ENCODE measurements at places on chromosomes 1 and 21.

DNA sequence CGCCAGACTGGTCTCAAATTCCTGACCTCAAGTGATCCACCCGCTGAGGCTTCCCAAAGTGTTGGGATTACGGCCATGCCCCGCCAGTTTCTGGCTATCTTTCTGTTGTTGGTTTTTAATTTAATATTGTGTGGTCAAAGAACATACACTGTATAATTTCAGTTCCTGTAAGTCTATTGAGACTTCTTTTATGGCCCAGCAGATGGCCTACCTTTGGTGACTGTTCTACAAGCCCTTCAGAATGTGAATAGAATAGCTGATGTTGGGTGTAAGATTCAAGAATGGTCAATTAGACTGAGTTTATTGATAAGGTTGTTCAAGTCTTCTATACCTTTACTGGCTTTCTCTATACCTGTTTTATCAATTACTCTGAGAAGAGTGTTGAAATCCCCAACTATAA is 10.7 kb downstream of the HES2 start:
- DNase-seq, result no peak

DNA sequence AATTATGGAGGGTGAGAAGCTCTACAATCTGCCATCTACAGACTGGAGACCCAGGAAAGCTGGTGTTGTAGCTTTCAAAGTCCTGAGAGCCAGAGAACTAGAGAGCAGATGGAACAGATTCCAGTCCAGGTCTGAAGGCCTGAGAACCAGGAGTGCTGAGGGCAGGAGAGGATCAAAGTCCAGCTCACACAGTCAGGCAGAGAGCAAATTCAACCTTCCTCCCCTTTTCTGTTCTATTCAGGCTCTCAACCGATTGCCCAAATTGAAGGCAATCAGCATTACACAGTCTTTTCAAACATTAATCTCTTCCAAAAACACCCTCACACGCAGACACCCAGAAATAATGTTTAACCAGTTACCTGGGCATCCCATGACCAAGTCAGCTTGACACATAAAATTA is 2.5 kb upstream of the TMPRSS2 start:
- no peak for DNase-seq

GRCh38 chr1:48678710-48679505 is 97.8 kb downstream of the BEND5 start:
- DNase-seq, result no peak

DNA sequence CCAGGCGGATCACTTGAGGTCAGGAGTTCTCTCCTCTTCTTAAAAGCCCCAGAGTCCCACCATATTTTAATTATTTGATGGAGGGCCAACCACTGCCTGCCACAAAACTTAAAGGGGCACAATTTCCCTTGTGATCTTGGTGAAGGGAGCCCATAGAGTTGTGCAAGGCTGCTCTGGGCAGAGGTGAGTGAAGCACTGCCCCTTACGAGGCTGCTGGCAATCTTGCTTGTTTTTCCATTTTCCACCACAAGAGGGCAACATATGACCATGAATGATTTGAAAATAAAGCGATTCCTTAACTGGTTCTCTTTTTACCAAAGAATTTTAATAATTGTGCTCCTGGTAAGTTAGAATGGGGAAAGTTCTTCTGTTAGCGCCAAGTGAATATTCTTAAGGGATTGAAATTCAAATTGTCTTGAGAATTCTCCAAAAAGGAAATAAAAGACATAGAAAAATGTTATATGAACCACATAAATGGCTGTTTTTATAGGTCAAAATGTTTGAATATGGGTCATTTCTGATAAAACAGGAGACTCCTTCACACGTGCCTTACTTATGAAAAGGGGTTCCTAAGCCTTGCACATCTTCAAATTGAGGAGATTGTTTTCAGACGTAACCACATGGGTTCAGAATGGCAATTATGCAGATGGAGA is 22.7 kb downstream of the PGM1 start:
- peak; percentile 71 for DNase-seq

DNA sequence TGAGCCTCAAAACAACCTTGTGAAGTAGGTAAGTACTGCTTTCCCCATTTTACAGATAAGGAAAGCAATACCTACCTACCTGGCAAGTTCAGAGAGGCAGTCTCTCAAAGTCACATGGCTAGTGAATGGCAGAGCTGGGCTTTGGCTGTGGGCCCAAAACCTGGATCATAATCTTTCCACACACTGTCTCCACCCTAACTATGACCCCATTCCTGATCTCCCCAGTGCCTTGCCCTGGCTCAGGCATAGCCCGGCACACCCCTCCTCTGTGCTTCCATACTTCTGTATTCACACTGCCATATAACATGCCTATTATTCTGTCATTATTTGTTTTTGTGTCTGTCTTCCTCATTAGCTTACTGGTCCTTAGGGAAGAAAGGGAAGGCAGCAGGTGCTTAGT is 15.9 kb downstream of the GNG12 start:
- DNase-seq, result no peak

DNA sequence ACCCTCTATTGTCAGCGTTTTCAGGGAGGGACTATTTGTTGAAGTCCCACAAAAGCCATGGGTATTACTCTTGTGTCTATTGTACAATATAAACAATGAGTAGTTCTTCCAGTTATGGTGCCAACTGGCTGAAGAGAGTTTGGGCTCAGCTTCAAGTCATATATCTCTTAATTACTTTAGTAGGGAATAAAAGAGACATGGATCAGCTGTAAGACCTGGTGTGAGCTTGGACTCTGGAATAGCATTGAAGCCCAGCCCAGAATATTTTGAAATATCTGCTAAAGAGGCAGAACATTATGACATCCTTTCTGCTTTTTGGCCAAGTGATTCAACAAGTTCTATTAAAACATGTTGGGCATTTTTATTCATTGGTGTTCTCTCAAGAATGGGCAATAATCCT is 224.9 kb downstream of the BACH1 start:
- DNase-seq, result no peak

- DNase-seq, result no peak
Measured at GRCh38 chr1:205032508-205032907, 10.5 kb upstream of the CNTN2 start.

DNA sequence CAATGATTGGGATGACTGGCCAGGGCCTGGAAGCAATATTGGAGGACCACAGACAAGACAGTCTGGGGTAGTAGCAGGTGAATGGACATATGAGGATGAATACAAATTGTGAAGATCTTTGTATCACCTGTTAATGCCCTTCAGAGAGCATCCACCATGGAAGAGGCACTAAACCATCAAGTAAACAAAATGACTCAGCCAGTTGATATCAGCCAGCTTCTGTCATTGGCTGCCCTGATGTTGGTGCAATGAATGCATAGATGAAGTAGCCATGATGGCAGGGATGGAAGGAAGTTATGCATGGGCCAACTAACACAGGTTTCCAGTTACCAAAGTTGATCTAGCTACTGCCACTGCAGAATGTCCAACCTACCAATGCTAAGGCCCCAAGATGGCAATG is 16.1 kb upstream of the ERI3 start:
- DNase-seq, result peak; percentile 18

- no peak for DNase-seq
Measured at GRCh38 chr1:2380816-2381591, 10.3 kb downstream of the MORN1 start.

DNA sequence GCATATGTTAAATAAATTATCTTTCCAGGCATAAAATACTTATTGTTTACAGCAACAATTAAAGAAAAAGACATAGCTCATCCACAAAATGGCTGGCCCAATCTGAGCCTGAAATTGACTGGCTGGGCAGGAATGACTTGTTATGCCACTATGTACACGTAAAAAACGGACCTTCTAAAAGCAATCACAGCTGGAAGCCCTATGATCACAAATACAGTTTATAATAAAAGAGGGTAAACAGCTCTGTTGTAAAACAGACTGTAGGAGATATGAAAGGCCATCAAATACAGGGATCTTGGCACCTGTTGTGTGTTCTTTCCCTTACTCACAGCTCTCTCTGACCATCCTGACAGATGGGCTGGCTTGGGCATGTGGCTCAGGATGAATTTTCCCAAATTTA is 70.5 kb upstream of the DMRTA2 start:
- no peak for DNase-seq

DNA sequence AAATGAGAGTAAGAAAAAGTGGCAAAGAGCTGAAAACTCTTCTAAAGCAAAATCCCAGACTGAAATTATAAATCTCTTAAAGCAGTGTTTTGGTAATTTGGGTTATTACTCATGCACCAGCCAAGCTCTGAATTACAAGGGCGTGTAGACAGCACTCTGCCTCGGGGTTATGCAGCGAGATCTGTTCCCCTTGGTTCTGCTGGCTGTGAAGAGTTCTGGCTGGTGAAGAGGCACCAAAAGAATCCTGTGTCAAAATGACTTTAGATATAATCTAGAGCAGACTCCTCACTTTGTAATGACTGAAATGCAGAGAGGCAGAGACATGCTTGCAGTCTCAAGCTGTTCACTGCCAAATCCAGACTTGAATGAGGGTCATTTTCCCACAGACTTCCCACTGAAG is 461.8 kb upstream of the CXADR start:
- DNase-seq, result no peak

GRCh38 chr1:6904476-6905170 is 119.4 kb downstream of the CAMTA1 start:
- DNase-seq, result no peak

GRCh38 chr1:47471163-47471562 is 33.3 kb downstream of the FOXD2 start:
- DNase-seq, result no peak

GRCh38 chr1:240171907-240172306 is 80.2 kb downstream of the FMN2 start:
- no peak for DNase-seq

- no peak for DNase-seq
Measured at GRCh38 chr1:76065270-76065669, 9.3 kb upstream of the ST6GALNAC3 start.

DNA sequence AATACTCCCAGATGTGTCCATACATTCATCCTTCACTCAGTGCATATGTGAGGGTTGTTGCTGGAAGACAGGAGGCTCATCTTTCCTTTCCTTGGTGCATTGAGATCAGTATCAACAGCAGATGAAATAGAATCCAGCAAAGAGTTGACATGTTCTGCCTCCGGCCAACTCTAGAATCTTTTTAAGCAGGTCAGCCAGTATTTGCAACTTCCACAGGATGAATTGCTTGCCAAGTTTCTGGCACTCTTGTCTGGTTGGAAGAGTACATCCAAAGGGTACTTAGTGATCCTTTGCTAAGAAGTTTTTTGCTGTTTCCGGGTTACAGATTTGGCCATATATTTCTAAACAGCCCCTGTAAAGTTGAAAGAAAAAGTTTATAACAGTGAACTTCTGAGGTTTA is 21.1 kb downstream of the SYNC start:
- no peak for DNase-seq

DNA sequence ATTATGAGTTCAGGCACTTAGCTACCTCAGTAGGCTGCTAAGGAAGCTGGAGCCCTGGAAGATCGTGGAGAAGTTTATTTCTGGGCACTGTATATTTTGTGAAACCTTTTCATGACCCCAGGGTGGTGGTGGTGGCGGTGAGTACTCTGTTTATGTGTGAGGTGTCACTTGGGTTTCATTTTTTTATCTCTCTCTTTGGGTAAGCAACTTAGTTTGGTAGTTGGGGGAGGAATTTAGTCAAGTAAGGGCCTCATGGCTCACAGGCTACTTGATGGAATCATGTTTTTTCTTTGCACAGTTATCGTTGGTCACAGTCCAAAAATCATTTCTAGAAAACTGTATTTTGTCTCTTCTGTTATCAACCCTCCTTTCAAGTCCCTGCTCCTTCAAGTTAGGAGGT is 33.9 kb downstream of the C1orf141 start:
- no peak for DNase-seq

- no peak for DNase-seq
Measured at GRCh38 chr1:212684521-212685090, 15.0 kb downstream of the BATF3 start.

- no peak for DNase-seq
Measured at GRCh38 chr1:100141192-100141591, 8.2 kb downstream of the TRMT13 start.

- no peak for DNase-seq
Measured at GRCh38 chr1:170461762-170462384, 70.1 kb upstream of the GORAB start.

- DNase-seq, result no peak
Measured at GRCh38 chr1:196407358-196408051, 200.7 kb downstream of the KCNT2 start.

DNA sequence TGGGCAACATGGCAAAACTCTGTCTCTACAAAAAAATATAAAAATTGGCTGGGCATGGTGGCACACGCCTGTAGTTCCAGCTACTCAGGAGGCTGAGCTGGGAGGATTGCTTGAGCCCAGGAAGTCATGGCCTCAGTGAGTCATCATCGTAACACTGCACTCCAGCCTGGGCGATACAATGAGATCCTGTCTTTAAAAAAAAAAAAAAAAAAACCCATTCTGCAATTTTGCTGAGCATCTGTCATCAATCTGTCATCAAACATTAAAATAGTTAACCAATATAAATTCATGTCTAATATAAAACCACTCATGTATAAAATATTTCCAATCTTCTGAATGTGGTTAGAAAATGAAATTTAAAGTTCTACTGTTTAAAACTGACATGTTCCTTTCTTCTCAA is 56.9 kb downstream of the LPAR3 start:
- DNase-seq, result no peak

DNA sequence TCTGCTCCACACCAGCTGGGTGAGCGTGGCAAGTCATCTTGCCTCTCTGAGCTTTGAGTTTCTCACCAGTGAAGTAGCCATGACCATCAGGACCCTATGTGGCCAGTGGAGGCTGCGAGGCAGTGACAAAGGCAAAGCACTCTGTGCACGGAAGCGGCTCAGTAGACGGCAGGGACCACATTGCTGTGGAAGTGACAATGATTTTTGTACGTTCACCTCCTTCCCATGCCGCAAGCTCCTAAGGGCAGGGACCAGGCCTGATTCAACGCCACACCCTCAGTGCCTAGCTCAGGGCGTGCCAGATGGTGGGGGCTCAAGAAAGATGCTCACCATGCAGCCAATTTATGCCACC is 210.5 kb downstream of the MATN1 start:
- DNase-seq, result no peak

- DNase-seq, result no peak
Measured at GRCh38 chr1:181100015-181100905, 11.8 kb downstream of the IER5 start.

- no peak for DNase-seq
Measured at GRCh38 chr1:223052931-223053330, 90.1 kb downstream of the TLR5 start.

- DNase-seq, result no peak
Measured at GRCh38 chr1:5427026-5427613, 565.1 kb downstream of the NPHP4 start.

- DNase-seq, result no peak
Measured at GRCh38 chr1:40901886-40902852, 40.0 kb upstream of the CITED4 start.

Data from hematopoietic multipotent progenitor cell treated with erythropoietin and hydrocortisone succinate and interleukin-3 and kit ligand, for 15 days (in vitro differentiated cells).